T-helper 2 cell (primary cell): ENCODE measurements at places on chromosomes 11 and 22.

DNA sequence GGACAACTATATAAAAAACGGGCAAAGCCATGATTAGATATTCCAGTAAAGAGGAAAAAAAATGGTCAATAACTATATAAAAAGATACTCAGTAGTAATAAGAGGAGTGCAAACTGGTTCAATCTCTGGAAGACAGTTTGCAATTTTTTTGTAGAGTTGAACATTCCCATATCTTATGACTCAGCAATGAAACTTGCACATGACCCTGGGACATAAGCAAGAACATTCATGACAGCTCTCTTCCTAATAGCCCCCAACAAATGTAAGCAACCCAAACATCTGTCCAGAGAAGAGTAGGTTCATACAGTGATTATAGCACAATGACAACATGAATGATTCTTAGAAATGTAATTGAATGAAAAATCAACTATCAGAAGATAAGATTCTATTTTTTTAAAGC, 21.8 kb upstream of the CSF2RB start:
- no peak for DNase-seq

- no peak for DNase-seq
These were observed 1.3 kb upstream of the RAG1 start for GRCh38 chr11:36566407-36567053.

DNA sequence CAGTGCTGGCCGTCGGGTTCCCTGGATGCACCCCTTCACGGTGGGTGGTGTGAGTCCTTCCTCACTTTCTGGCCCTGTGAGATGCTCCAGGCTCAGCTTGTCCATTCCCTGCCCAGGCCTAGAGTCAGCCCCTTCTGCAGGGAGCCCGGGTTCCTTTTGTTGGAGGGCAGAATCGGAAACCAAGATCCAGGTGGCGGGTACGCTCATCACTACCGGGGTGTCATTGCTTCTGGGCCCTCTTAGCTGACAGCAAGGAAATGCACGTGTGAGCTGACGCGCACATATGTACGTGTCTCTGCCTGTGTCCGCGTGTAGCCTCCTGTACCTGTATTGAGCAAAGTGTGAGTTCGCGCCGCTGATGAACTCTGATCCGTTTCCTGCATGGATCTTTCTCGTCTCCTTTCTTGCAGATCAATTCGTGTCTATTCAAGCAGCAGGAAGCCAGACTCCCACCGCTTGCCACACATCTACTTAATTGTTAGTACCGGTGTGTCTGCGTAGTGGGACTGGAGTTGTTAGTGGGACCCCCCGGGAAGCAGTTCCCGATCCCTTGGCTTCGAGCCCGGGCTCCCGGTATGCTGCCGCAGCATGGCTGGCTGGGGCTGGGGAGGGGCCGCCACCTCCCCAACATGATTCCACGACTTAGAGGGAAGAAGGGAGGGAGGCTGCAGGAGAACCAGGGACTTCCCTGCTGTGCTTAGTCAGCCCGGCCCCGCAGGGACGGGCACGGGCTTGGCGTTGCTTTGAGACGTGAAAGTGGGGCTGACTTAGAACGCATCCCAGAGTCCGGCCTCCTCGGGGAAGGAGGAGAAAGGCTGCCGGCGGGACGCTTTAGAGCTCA, 35.9 kb upstream of the GRAMD4 start:
- DNase-seq: peak; percentile 2

- DNase-seq: no peak
These were observed 60.6 kb downstream of the SEZ6L start for GRCh38 chr22:26229910-26230309.

DNA sequence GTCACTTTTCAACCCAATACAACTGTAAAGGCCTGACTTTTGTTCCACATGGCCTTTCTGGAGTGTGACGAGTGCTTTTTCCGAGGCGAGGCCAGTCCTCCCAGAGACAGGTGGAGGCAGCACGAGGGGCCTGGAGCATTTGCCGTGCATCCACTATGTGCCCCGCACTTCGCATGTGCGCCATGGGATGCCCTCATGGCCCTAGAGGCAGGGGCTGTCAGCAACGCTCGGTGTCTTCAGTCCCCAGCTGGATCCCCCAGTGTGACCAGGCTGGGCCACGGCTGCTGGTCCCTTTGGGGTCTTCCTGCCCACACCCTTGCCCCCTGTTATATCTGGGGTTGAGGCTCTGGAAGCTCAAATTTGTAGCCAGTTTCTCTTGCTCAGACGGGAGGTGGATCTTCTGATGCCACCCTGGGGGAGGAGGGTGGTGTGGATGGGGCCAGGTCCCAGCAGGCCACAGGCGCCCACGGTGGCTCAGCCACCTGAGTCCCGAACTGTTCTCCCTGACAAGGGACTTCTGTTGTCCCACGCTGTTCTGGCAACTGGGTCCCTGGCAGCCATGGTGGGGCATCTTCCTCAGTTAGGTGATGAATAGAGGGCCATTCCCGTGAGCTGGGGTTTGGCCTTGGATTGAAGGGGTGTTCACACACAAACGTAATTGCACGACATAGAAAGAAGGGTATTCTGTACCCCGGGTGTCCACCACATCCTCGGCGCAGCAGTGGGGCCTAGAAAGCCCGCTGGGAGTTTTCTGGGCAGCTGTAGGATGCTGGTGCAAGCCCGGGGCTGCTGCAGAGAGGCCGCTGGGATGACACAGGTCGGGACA, 100.9 kb downstream of the CTTN start:
- DNase-seq: no peak

DNA sequence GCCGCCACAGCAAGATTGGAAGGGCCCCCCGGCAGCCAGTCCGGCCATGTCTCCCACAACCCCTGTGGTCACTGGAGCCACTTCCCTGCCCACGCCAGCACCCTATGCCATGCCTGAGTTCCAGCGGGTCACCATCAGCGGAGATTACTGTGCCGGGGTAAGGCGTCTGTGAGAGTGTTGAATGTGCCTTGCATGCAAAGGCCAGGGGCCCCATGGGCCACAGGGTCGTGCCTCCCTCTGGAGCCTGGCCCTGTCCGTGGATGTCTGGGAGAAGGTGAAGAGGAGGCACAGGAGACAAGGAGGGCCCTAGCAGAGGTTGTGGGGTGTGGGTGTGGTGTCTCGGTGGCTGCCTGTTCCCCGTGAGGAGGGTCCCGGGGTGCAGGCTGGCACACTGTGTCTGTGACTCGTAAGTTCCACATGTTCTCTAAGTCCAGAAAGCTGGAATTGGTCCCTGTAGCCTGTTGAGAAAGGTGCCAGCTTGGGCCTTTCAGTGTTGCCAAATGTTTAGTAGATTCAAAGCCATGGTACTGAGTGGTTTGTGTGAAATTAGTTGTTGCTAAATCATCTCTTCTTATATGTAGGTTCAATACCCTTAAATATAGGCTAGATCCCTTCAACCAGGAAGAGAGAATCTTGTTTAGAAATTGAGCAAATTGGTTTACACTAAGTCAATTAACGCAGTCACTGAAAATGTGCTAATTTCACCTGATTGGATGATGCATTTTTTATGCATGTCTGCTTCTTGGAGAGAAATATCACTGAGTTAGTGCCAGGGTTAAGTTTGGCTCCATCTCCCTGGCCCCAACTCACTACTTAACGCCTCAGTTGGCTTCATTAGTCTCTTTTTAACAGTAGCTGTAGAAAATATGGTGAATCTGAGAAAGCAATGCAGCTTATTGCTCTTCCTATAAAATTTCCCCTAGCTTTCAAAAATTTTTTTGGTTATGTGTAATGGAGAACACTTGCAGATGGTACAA, 23.8 kb downstream of the AMPD3 start:
- DNase-seq: no peak

DNA sequence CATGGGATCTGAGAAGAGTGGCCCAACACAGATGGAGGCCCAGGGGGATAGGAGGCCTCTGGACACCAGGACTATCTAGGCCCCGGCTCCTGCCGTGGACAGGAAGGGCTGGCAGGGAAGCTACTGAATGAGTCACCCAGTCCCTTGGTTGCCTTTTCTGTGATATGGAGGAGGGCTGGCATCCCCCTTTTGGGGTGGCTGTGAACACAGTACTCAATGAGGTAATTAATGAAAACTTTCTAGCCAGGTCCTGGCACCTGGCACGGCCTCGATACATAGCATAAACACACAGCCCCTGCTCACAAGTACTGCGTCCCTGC, 163.2 kb downstream of the CHST1 start:
- no peak for DNase-seq

DNA sequence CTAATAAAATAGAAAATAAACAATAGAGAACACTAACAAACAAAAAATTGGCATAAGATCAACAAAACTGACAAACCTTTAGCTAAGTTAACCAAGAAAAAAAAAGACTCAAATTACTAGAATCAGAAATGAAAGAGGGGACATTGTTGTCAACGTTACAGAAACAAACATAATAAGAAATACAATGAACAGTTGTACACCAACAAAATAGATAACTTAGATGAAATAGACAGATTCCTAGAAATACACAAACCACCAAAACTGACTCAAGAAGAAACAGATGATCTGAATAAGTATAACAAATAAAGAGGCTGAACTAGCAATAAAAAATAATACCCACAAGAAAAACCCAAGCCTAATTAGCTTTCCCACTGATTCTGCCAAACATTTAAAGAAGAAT, 34.7 kb upstream of the TMPRSS4 start:
- DNase-seq: peak; percentile 66
